ENCODE measurements at places on chromosomes 7 and 10.

DNA sequence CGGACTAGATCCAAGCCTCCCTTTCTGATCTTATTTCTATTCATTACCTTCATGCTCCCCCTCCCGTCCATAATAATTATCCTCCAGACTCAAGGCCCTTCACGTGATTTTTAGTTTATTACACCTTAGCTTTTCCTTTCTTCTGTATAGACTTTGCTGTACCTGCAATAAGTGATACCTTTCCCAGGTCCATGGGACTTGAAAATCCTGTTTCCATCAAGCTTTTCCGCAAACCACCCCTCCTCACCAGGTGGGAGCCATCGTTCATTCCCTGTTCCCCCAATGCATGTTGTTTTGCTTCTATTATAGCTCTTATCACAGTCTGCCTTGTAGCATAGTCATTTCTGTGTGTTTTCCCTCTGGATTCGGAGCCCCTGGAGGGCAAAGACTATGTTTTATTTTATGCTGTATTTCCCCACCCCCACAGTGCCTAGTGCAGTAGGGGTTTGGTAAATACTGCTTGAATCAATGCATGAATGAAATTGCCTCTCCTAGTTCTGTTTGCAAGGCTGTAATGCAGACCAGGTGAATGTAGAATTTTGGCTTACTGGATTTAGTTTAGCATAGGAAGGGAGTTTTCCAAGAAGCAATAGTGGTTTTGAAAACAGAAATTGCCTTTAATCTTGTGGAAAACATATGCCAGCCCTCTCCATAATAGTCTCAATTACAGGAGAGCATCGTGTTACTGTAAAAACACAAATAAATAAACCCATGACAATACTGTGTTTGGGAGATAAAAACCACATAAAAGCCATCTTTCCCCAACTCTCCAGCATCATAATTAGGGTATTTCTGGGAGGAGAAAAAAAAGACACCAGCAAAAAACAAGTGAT is 213.4 kb downstream of the AUTS2 start:
- DNase-seq = no peak

DNA sequence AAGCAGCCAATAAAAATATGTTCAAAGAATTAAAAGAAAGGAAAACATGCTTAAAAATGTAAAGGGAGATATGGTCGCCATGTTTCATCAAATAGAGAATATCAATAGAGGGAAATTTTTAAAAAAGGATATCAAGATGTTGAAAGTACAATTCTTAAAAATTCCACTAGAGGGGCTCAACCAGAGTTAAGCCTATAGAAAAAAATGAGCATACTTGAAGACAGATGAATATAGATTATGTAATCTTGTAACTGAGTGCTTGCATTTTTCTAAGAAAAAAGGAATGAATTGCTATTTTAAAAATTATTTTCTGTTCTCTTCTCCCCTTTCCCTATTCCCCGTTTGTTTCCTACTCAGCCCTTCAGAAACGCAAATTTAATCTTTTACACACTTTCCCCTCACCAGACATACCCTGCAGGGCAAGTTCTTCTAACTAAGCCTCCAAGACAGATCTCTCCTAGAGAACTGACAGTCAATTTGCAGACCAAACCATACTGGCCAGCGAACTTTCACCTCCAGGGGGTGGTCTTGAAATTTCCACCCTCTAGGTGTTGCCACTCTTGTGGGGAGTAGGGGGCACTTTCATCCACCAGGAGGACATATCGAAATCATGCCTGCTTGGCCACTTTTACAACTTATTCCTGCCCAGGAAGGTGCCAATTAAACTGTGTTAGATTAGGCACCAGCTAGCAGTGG is 67.7 kb downstream of the NSUN6 start:
- no peak for DNase-seq

- no peak for DNase-seq
Observed at GRCh38 chr7:142968229-142968628, 6.1 kb upstream of the KEL start.

DNA sequence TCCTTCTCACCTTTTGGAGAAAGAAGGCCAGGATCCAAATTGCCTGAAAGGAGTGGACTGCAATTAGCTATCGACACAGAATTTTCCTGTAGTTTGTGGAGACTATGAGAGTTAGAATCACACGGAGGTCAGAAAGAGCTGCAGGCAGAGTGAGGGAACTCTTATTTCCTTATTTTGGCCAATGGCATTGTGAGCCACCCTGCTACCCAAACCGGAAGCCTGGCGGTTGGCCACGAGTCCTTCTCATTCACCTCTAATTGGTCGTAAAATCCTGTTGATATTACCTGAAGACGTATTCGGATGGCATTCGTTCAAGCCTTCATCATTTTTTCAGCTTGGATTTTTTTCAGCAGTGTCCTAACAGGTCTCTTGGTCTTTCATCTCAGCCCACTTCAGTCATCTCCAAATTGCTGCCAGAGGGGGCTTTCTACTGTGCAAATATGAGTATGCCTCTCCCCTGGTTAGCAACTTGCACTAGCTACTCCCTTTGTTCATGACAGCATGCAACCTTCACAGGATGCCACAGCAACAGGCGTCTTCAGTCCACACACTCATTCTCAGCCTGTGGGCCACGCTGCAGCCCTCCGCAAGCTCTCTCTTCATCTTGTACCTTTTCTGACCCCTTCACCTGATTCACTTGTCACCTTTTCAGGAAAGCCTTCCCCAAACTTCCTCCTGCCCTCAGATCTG is 66.9 kb downstream of the GATA3 start:
- no peak for DNase-seq

- DNase-seq = no peak
Observed at GRCh38 chr7:18706670-18707069, 211.1 kb downstream of the HDAC9 start.

DNA sequence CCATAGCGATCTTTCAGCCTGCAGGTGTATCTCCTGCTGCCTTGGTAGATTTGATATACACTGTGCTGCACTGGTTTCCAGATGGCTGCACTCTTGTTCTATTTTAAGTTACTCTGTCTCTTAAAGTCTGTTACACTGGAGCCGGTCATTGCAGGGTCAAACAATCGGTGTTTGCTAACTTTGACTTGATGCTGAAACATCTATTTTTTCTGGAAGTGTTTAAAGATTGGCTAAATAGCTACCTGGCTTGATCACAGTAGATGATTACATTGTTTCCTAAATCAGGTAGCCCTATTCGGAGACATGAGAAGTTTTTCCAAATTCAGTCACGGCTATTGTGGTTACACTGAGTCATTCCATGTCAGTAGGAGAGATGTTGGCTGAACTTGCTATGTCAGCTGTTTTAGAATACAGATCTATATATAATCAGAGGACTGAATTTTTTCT is 574.8 kb downstream of the ETV1 start:
- no peak for DNase-seq

DNA sequence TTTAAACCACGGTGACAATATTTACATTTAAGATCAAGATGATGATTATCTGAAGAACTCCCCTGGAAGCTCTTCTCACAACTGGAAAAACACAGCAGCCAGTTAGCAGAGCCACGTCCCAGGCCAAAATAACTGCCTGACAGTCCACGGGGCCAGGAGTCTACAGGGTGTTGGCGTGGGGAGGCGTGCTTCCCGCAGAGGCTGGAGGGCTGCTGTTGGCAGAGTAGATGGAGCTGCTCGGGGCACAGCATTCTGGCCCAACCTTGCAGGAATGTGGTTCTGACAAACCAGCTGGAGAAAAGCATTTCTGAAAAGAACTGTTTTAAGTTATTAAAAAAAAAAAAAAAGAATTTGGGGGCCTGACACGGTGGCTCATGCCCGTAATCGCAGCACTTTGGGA is 177.9 kb downstream of the EBF3 start:
- no peak for DNase-seq

DNA sequence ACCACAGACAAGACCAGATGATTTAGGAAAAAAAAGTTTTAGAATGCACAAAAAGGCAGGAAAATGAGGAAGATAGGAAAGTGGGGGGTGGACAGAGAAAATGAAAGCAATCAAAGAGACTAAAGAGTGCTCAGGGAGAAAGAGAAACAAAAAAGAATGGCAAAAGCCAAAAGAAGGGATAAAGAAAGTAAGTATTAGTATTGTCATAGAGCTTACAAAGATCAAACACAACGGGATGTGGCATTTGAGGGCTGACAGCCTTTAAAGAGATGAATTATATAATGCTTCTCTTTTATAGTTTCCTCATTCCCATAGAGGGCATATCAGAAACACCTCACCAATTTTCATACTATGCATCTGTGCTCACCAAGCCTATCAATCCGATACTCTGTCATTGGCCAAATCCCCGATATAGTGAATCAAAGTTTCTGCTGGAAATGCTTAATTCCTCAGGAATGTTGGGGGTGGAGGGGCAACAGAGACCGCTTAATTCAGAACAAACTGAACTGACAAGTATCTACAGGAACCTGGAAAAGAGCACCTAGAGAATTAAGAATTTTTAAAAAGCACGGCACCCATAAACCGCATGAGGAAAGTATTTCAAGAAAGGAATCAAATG is 2.7 kb downstream of the COG5 start:
- no peak for DNase-seq

- DNase-seq = no peak
Observed at GRCh38 chr10:6769704-6770417, 189.8 kb upstream of the PRKCQ start.

GRCh38 chr7:128815289-128815942 is 14.8 kb upstream of the FLNC start:
- no peak for DNase-seq
